WTC11 (cell line): ENCODE measurements at places on chromosomes 3 and 15. TPM values are rescaled to one million over a fixed set of nuclear protein-coding genes. Genes with fewer than 3 reads are reported as not detected.

Gene TEX55
- total RNA-seq = not detected in 3 replicates

GRCh38 chr15:89023311-89023961 is 64.8 kb upstream of the ABHD2 start:
- no peak overlapping the region for H3K4me3 ChIP-seq
- H3K36me3 ChIP-seq = peaks cover 3% of the 10 kb centered on the region; the same call in 1 of the 2 replicates
- no peak for DNase-seq
- no peaks in the 10 kb centered on the region; the same call in 1 of the 2 replicates for H3K27me3 ChIP-seq
- no peak overlapping the region for H3K27ac ChIP-seq
- peaks cover 13% of the 10 kb centered on the region for H3K4me1 ChIP-seq

DNA sequence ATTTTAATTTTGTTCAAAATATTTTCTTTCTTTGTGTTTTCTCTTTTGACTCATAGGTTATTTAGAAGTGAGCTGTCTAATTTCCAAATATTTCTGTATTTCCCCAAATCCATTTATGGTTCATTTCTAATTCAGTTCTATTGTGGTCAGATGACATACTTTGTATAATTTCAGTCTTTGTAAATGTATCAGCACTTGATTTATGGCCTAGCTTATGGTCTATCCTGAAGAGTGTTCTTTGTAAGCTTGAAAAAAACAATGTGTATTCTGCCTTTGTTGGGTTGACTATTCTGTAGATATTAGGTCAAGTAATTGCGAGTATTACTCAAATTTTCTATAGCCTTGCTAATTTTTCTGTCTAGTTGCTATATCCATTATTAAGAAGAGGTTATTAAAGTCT is 311.2 kb downstream of the OCA2 start:
- no peak overlapping the region for H3K27ac ChIP-seq
- no peak overlapping the region for H3K4me3 ChIP-seq
- peaks cover 32% of the 10 kb centered on the region for H3K4me1 ChIP-seq
- no peaks in the 10 kb centered on the region for H3K27me3 ChIP-seq
- no peaks in the 10 kb centered on the region for H3K36me3 ChIP-seq
- DNase-seq = no peak

GRCh38 chr15:41921167-41921566 is 27.3 kb upstream of the SPTBN5 start:
- H3K36me3 ChIP-seq = peaks cover 25% of the 10 kb centered on the region; the same call in 1 of the 2 replicates
- no peaks in the 10 kb centered on the region for H3K27me3 ChIP-seq
- no peak for DNase-seq

DNA sequence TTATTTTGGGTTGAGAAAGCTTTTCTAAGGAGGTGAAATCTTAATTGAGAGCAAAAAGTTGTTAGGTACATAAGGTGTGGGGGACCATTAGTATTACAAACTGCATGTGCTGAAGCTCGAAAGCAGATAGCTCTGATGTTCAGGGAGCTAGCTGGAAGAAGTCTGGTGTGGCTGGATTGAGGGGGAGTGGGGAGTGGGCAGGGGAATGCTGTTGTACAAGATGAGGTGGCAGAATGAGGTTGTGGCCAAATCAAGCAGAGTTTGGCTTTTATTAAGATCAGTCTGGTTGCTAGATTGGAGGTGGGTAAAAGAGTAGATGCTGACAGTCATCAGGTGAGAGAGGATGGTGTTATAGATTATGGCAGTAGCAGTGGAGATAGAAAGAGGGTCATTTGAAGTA is 32.1 kb downstream of the UBE2E2 start:
- no peaks in the 10 kb centered on the region for H3K27me3 ChIP-seq
- peaks cover 41% of the 10 kb centered on the region for H3K4me1 ChIP-seq
- no peak overlapping the region for H3K27ac ChIP-seq
- no peak overlapping the region for H3K4me3 ChIP-seq

Gene SH2D7
- not detected in 3 replicates for total RNA-seq

GRCh38 chr3:72058493-72059081 is 273.6 kb upstream of the PROK2 start:
- no peak for DNase-seq
- no peak overlapping the region for H3K27ac ChIP-seq
- no peak overlapping the region for H3K4me3 ChIP-seq
- H3K27me3 ChIP-seq = no peaks in the 10 kb centered on the region; the same call in 1 of the 2 replicates
- peaks cover 12% of the 10 kb centered on the region for H3K36me3 ChIP-seq
- no peaks in the 10 kb centered on the region for H3K4me1 ChIP-seq

GRCh38 chr3:160296591-160296990 is 71.4 kb downstream of the C3orf80 start:
- no peak overlapping the region for H3K4me3 ChIP-seq
- peaks cover 6% of the 10 kb centered on the region for H3K4me1 ChIP-seq
- no peak overlapping the region for H3K27ac ChIP-seq
- H3K27me3 ChIP-seq = no peaks in the 10 kb centered on the region
- no peak for DNase-seq
- peaks cover 2% of the 10 kb centered on the region; the same call in 1 of the 2 replicates for H3K36me3 ChIP-seq

- no peak overlapping the region for H3K4me3 ChIP-seq
- no peak for DNase-seq
- no peak overlapping the region for H3K27ac ChIP-seq
- H3K4me1 ChIP-seq = no peaks in the 10 kb centered on the region
- H3K27me3 ChIP-seq = no peaks in the 10 kb centered on the region
Measured at GRCh38 chr3:84307339-84307738, 651.5 kb upstream of the CADM2 start.

Gene PDIA5
- total RNA-seq = 30.5 to 41.5 TPM (median 34.6 TPM) in 3 replicates

DNA sequence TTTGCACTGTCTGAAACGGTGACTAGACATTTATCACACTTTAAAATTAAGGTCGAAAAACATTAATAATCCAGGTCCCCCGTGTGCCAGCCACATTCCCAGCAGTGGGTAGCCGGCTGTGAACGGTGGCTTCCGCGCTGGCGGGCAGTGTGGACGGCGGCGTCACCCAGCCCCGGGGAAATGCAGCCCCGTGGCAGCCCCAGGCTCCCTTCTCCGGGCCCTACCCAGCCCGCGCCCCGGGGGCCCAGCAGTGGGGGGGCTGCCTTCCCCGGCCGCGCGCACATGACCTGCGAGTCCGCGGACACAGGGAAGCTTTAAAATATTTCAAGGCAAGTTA is 25.3 kb downstream of the GABRA5 start:
- DNase-seq = no peak
- H3K4me3 ChIP-seq = no peak overlapping the region
- no peak overlapping the region for H3K27ac ChIP-seq

DNA sequence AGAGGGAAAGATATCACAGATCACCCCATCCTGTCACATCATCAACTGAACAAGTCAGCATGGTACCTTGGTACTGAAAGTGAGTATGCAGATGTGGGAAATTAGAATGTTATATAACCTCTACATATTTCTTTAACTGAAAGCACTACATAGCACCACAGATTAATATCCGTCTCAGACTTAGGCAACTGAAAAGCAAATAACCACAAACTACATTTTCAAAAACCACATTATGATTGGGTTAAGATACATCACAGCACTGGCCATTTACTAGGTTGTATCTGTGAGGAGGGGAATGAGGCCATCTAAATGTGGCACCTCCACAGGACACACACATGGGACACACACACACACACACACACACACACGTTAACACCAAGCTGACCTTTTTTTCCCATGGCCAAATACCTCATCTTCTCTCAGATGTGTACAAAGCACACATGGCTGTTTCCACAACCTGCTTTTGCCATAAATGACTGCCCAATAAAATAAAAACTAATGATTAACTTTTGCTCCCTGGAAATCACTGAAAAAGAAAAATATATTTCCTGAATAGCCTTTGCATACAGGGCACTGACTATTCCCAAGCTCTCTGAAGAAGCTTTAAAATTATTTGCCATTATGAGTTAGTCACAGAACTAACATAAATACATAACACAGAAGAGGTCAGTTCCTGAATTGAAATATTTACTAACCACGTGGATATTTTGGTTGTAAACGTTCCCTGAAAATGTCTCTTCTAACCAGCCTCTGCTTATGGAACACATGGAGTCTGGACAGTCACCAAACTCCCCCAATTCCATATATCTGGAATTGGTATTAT is 60.1 kb downstream of the SUMF1 start:
- no peaks in the 10 kb centered on the region for H3K4me1 ChIP-seq
- peaks cover 3% of the 10 kb centered on the region; the same call in 1 of the 2 replicates for H3K36me3 ChIP-seq
- DNase-seq = no peak

DNA sequence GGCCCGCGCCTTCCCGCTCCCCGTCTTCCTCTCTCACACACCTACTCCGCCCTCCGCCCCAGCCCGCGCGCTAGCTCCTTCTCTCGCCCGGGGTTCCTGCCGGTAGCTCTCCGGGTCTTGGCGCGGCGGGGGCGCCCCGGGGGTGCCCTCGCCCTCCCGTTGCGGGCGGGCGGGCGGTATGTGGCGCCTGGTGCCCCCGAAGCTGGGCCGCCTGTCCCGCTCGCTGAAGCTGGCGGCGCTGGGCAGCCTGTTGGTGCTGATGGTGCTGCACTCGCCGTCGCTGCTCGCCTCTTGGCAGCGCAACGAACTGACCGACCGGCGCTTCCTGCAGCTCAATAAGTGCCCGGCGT is 507 bp downstream of the DIPK2A start:
- H3K4me3 ChIP-seq = peak overlapping the region; percentile 93
- H3K36me3 ChIP-seq = no peaks in the 10 kb centered on the region
- no peaks in the 10 kb centered on the region; the same call in none of the 2 replicates for H3K27me3 ChIP-seq

- DNase-seq = peak; percentile 42
- no peak overlapping the region for H3K4me3 ChIP-seq
- no peak overlapping the region for H3K27ac ChIP-seq
Measured at GRCh38 chr3:12139111-12139511, 19.6 kb downstream of the TIMP4 start.

DNA sequence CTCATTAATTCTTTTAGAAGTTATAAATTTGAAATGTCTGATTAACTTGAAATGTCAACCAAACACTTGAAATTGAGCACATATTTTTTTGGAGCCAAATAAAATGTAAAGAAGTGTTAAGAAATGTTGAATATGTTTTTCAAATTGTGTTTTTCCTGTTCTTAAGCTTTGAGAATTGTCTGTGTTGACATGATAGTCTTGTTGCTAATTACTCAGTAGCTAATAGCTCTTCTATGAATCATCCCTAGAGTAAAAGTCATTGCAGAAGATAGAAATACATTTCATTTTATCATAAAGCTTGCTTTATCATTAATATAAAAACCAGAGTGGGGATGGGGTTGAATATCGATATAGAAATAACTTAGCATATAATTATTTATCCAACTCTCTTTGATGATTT is 41.9 kb upstream of the ABHD10 start:
- H3K27me3 ChIP-seq = no peaks in the 10 kb centered on the region
- H3K4me3 ChIP-seq = no peak overlapping the region
- no peaks in the 10 kb centered on the region for H3K4me1 ChIP-seq
- H3K27ac ChIP-seq = peak overlapping the region; percentile 54; the same call in 1 of the 2 replicates

- H3K27ac ChIP-seq = peak overlapping the region; percentile 83; the same call in 1 of the 2 replicates
- DNase-seq = peak; percentile 96
- no peaks in the 10 kb centered on the region for H3K36me3 ChIP-seq
- peaks cover 2% of the 10 kb centered on the region; the same call in 1 of the 2 replicates for H3K27me3 ChIP-seq
- peak overlapping the region; percentile 77 for H3K4me3 ChIP-seq
Measured at GRCh38 chr3:53072653-53073552, 27.0 kb upstream of the SFMBT1 start.

DNA sequence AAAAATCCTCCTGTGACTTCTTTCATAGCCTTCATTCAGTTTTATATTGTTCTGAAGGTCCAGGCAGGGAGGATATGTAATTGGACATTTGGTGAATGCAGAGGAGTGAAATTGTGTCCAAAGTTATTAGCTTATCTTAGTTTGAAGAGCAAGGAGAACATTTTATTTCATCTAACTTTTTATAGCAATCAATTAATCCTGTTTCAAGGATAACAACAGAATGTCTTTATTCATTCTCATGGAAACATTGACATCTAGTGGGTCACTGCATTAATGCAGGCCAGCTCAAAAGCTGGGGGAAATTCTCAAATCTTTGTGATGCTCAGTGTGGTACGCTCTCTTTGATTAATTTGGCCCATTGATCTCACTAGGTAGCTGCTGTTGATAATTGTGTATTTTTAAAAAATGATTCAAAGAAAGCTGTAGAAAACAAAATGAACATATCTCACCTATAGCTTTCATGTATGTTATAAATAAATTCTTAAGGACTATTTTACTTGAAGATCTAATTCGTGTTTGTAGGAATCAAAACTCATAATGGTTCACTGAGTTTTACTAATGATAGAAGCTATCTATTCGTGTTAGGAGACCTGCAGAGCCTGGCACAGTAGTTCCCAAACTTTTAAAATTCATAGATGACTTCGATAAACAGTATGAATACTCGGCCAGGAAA is 150.8 kb upstream of the KCNMB2 start:
- DNase-seq = no peak
- H3K4me3 ChIP-seq = no peak overlapping the region
- no peak overlapping the region for H3K27ac ChIP-seq
- H3K4me1 ChIP-seq = peaks cover 30% of the 10 kb centered on the region

Gene NPAP1
- 0.11 to 0.13 TPM (median 0.11 TPM) in 3 replicates for total RNA-seq

GRCh38 chr15:66094331-66094730 is 159.2 kb downstream of the MEGF11 start:
- H3K36me3 ChIP-seq = no peaks in the 10 kb centered on the region
- H3K4me3 ChIP-seq = no peak overlapping the region
- DNase-seq = no peak
- H3K27ac ChIP-seq = no peak overlapping the region
- H3K4me1 ChIP-seq = peaks cover 4% of the 10 kb centered on the region; the same call in 1 of the 2 replicates
- H3K27me3 ChIP-seq = no peaks in the 10 kb centered on the region

GRCh38 chr3:71392251-71392650 is 191.3 kb downstream of the FOXP1 start:
- peaks cover 38% of the 10 kb centered on the region for H3K4me1 ChIP-seq
- no peak overlapping the region for H3K4me3 ChIP-seq
- no peaks in the 10 kb centered on the region for H3K36me3 ChIP-seq
- H3K27ac ChIP-seq = no peak overlapping the region

DNA sequence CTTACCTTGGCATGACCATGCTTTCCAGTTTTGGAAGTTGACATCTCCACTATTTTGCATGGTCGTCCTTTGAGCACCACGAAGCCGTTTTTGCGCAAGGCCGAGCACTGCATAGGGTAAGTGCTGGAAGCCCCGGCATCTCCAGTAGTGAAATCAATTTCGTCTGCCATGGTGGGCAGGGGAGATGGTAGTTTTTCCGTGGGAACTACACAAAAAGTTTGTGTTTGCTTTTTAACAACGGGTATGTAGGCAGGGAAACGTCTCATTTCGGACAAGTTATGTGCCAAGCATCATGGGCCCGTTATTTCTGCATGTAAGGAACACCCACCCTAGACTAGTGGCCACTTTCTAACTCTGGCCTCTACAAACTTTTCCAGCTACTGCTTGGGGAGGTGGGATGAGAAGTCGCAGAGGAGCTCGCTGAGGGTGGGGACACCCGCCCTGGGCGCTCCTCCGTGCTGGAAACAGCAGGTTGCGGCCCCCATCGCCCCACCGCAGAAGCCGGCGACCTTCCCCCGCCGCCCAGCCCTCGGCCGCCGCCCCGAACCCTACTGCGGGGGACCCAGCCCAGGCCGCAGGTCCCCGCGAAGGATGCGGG is 701 bp downstream of the EIF5A2 start:
- H3K27me3 ChIP-seq = peaks cover 54% of the 10 kb centered on the region
- H3K4me3 ChIP-seq = peak overlapping the region; percentile 91
- no peak for DNase-seq
- peaks cover 11% of the 10 kb centered on the region for H3K4me1 ChIP-seq
- H3K36me3 ChIP-seq = peaks cover 8% of the 10 kb centered on the region

Gene UBAP1L
- total RNA-seq = 2.0 to 2.9 TPM (median 2.2 TPM) in 3 replicates

GRCh38 chr3:2992534-2992933 is 117.6 kb downstream of the IL5RA start:
- no peak overlapping the region for H3K4me3 ChIP-seq
- no peak overlapping the region for H3K27ac ChIP-seq
- DNase-seq = no peak
- peaks cover 7% of the 10 kb centered on the region for H3K4me1 ChIP-seq
- peaks cover 32% of the 10 kb centered on the region for H3K36me3 ChIP-seq

- H3K36me3 ChIP-seq = no peaks in the 10 kb centered on the region
- H3K4me3 ChIP-seq = no peak overlapping the region
- DNase-seq = no peak
- peaks cover 5% of the 10 kb centered on the region for H3K4me1 ChIP-seq
- no peak overlapping the region for H3K27ac ChIP-seq
Measured at GRCh38 chr3:146594843-146595482, 10.2 kb downstream of the PLSCR5 start.

Gene TM4SF18
- 1.6 to 2.4 TPM (median 2.2 TPM) in 3 replicates for total RNA-seq
